Fibroblast of skin of back (primary cell): ENCODE measurements at places on chromosomes 12 and 14.

GRCh38 chr14:105196265-105196960 lies 15.3 kb upstream of the NUDT14 start:
- DNase-seq, result no peak

DNA sequence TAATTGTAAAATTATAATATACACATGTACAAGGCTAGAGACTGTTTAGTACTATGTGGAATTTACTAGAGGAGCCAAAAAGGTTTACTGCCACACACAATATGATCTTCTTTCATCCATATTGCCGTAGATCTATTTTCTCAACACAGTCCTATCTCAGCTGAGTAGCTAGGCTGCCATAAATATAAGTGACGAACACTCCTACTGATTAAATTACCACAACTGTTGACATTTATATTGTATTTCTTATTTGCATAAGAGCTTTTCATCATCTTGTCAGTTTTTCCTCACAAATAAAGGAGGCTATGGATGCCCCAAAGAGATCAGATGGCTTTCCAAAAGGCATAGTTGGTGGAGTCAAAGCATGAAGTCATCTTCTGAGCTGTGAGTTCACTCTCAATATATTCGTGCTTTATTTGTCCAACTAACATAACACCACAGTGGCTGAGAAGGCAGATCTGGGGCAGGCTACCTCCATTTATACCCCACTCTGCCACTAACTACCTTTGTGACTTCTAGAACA lies 78.6 kb downstream of the CCDC59 start:
- no peak for DNase-seq

DNA sequence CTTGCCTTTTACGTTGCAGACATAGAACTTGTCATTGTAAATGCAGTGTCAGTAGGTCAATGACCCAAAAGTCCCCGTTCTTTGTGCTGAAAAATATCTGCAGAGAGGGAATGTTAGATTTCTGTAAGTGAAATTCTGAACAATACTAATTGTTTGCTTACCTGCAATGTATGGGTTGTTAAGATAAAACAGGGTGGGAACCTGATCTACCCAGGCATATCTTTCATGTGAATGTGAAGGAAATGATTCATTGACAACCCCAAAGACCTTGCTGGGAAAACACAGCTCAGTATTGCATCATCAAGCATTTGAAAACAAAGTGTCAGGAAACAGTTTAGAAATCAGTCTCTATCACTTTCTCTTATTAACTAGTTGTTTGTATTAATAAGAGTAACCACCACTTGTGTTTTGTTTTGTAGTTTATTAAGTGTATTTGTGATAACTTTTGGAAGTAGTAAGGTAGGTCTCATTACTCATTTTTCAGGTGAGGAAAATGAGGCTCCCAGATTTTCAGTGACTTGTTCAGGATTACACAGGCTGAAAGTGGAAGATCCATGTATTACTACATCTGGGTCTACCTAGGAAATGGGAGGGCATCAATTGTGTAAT lies 57.9 kb upstream of the SLC38A2 start:
- DNase-seq, result peak; percentile 87

DNA sequence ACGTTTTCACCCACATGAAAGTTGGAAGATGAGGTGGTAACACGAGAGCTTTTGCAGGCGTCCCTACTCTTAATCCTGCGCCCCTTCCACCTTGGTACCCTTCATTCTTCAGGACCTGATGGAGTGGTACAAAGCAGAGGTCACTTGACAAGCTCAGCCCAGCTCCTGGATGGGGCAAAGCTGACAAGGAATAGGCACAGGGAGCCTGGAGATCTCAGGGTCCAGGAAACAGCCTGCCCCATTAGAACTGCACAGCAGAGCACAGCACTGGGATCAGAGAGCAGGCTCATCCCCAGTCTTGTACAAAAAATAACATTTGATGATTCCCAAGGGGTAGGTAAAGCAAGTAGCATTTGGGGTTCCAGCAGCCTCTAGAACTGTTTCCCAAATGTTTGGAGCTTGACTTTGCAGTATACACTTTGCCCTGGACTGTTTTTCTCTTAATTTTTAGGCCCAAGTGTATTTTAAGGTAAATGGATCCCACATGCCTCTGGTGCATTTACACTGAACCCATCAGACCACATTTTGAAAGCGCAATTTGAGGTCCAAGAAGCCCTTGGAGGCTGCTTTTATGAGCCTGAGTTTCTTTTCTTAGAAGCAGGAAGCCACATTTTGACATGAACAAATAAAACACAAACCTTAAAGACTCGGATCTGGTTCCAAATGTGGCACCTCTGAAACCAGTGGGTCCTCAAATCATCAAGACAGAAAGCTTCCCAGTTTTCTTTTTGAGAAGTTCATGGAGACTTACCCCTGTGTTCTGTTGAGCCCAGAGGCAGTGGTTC lies 633 bp downstream of the TC2N start:
- DNase-seq, result no peak

- no peak for DNase-seq
Observed at GRCh38 chr14:58285132-58285531, 13.2 kb upstream of the ARID4A start.

DNA sequence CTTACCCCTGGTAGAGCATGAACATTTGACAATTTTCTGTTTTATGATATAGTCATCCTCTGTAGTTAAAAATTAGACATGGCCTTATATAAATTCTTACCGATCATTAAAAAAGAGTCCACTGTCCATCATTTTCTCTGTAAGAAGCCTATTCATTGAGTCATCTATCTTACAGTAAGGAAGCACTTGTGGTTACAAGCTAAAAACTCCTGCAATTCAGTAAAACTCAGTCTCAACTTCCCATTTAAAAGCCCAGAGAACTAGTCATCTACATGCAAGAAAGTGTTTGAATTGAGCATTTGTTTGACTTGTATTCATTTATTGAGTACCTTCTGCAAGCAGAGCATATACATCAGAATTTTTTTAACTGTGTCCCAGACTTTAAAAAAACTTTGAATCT lies 63.3 kb downstream of the GTF2A1 start:
- DNase-seq, result no peak

DNA sequence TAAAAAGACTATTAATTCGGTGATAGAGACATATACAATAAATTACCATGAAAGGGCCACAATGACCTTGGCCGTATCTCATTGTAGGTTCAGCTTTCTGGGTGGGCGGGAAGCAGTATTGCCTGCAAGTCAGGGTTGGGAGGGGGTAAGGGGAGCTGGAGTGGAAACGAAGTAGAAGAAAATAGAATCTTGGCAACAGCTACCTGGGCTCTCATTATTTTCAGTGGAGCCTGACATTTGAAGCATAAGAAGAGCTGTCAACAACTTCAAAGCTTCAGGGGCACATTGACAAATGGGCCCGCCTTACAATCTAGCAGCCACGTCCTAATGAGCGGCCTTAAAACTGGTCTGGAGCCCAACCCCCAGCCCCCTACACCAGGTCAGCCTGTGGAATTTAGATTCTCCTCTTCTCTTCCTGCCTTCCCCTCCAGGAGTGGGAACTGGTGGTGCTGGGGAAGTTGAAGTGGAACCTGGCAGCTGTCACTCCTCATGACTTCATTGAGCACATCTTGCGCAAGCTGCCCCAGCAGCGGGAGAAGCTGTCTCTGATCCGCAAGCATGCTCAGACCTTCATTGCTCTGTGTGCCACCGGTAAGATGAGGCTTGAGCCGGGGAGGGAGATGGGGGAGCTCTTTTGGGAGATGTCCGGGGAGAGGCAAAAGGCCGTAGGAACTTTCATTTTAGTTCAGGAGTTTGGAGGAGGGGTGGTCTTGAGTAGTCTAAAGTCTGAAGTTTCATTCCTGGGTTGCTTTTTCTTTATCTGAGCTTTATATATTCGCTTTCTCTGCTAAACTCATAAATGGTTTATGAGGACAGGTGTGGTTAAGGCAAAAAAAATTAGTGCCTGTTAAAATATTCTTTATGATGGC lies 5.0 kb downstream of the CCND2 start:
- no peak for DNase-seq

GRCh38 chr12:1922985-1923384 lies 4.5 kb upstream of the CACNA2D4 start:
- DNase-seq, result no peak

GRCh38 chr14:52106840-52107239 lies 38.0 kb upstream of the NID2 start:
- no peak for DNase-seq

DNA sequence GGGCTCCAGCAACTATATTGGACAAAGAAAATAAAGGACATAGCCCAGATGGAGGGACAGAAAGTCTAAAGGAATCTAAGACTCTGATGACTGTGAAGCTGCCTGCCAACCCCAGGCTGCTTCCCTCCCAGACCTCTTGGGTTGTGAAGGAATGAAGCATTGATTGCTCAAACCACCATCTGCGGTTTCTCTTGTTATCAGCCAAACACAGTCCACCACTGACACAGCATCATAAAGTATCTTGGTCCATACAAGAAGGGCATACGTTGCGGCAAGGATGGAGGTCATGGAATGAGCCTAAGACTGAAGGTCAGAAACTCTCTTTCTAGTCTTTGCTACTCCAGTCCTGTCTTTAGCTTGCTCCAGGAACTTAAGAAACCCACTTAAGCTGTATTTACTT lies 58.5 kb upstream of the PLXNC1 start:
- no peak for DNase-seq

DNA sequence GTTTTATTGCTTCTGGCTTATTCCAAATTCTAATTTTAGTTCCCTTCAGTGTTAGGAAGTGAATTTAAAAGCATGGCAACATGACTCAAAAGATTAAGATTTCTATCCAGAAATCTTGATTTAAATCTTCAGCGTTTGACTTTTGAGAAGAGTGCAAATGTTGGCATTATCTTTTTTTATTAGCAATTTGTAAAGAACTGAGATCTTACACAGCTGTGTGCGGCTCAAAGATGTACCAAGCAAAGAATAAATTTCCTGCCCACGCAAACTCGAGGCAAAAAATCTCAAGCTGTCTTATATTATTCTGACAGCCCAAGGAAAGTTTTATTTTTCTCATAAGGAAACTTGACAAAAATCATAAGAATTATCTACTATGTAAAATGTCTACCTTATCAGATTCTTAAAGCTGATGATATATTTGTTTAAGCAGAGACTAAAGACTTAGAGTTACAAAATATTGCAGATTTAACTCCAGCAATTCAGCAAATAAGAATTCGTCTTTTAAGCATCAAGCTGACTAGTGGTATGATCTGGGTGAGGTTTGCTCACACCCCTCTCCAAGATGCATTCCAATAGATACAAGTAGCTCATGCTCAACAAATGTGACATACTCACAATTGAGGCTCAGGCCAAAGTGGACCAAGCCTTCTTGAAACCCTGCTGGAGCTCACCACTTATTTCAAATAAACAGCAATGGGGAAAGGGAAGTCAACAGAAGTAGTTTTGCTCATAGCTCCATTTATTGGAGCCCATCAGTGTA lies 47.4 kb upstream of the POC1B start:
- peak; percentile 47 for DNase-seq

- DNase-seq, result no peak
Observed at GRCh38 chr14:73392329-73393257, 65.8 kb downstream of the NUMB start.

DNA sequence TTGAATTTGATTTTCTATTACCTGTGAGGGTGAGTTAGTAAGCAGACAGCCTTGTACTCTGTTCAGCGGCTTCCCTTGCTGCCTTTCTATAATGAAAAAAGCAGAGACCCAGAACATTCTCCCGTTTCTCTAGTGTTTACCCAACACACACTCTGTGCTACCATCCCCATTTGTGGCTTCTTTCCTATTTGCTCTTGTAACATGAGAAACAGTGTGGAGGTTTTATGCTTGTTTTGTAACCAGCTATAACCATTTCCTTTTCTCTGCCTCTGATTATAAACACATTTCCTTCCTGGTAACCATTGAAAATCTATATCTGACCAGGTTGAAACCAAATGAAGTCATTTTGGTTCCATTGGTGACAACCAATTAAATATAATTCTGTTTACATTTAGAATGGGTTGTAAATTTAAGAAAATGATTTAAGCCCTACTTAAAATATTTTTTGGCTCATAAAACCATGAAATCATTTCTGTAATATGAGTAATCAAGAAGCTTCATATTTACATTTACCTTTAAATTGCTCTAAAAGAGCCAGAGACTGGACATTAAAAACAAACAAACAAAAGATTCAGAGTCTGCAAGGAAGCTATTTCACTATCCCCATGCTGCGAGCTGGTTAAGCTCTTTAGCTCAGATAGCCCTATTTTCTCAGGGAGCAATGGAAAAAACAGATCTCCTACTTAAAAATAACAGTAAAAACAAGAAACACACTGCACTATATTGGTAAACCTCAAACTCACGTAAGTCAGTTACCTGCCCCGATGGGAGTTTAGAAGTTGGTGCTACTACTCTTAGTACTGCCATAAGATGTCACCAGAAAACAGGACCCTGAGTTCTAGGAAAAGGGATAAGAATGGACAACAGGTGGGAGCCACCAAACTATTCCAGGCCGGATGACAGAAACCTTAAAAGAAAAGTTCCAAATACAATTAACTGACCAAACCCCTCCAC lies 206.5 kb upstream of the EEA1 start:
- peak; percentile 31 for DNase-seq

- no peak for DNase-seq
Observed at GRCh38 chr12:80364056-80364455, 80.0 kb upstream of the PTPRQ start.

DNA sequence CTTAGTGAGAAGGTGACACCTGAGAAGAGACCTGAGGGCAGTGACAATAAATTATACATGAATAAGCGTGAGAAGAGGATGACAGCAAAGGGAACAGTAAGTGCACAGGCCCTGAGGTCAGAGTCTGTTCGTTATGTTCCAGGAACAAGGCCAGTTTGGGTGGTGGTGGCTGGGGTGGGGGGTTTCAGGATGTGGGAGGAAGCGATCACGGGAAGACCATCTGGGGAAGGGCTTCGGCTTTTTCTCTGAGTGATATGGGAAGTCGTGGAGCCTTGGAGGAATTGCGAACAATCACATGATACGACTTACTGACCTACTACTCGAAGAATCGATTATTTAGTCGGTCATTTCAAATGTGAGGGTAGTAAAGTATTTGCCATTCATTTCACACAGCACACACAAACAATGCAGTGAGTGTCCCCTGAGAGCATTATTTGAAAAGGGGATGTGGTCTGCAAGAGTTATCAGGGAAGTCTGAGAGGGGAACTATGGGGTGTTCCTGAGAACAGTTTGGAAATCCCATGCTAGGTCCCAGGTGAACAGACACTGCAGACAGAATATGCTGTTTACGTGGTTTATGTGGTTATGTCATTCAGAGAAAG lies 94.7 kb downstream of the SLC38A1 start:
- no peak for DNase-seq

- no peak for DNase-seq
Observed at GRCh38 chr12:62697893-62698292, 231.3 kb downstream of the MON2 start.

DNA sequence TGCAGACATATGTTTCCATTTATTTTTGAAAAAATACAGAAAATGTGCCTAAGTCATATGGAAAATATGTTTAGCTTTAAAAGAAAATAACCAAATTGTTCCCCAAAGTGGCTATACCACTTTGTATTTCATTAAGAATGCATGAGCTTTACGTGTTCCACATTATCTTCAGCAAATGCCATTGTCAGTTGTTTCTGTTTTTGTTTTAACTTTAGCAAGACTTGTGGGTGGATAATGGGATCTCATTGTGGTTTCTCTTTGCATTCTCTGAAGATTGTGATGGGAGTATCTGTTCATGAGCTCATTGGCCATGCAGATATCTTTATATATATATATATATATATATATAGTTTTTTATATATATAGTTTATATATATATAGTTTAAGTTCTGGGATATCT lies 181.5 kb downstream of the CCER1 start:
- DNase-seq, result peak; percentile 87
